ENCODE measurements at places on chromosomes 12 and 14.
A peak's percentile ranks its signal among the peaks of the same experiment; 100 is the strongest.

- peak; percentile 66 for DNase-seq
Measured at GRCh38 chr14:103522649-103523574, at the start of gene CKB. CKB (minus strand) TSS chr14:103522830; CDS start chr14:103522493, 337 bp downstream.

- DNase-seq = no peak
Measured at GRCh38 chr12:132144810-132145168, 532 bp downstream of the NOC4L start.

GRCh38 chr12:56086096-56086495 is 6.1 kb downstream of the ERBB3 start:
- no peak for DNase-seq

GRCh38 chr12:119089380-119090013 is 89.2 kb upstream of the HSPB8 start:
- DNase-seq = no peak

DNA sequence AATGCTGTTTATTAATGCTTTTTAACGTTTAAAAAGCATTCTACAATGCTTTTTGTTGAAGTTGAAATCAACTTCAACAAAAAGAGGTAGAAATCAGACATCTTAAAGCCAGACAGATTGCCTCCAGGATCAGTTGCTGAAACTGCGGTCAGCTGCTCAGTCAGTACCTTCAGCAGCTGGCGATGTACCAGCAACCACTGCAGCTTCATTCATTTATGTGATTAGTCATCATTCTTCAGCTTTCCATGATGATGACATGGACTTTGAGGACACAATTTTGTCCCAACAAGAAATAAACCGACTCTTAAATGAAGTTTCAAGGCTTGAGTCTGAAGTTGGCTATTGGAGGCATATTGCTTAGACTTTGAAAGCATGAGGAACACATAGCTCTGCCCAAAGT is 31.5 kb upstream of the NUAK1 start:
- DNase-seq = no peak

DNA sequence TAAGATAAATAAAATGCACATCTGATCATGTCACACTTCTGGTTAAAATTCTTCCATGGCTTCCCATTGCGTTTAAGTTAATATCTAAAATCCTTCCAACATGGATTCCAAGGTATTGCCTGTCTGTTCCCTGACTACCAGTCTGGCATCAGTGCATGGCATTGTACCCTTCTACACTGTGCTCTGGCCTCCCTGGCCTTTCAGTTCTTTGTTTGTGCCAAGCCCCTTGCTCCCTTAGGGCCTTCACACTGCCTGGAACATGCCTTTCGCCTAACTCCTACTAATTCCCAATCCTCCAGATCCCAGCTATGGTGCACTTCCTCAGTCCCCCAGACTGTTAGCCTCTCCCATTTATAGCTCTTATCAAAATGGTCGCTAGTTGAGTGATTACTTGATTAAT is 6.3 kb downstream of the CIPC start:
- DNase-seq = no peak

DNA sequence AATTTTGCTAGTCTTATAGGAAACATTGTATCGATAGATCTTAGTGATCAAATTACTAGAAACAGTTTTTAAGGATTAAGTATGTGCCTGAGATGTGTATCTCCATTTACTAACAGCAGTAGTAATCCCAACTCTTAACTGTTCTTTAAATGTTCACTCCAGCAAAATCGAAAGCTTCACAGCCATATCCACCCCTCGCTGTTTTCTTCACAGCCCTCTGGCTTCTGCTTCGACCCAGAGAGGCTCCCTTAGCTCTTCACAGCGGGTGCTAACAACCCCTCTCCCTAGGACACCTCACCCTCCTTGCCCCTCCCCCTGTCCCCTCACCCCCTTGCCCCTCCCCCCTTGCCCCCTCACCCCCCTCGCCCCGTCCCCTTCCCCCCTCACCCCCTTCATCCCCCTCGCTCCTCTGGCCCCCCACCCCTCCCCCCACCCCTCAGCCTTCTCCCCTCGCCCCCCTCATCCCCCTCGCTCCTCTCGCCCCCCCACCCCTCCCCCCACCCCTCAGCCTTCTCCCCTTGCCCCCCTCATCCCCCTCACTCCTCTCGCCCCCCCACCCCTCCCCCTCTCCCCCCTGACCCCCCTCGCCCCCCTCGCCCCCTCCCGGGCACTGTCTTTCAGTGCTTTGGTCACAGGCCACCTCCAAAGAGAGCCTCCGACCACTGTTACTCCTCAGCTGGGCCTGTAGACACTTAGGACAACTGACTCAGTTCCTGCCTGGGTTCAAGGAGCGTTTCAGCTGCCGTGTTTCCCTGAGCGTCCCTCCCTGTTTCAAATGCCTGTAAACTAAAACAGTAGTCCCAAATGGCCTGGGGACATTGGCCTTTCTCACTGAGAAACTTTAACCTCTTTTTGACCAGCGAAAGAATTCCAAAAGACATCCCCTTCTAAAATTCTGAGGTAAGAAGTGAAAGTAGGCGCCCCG is 46.0 kb upstream of the DYNC1H1 start:
- no peak for DNase-seq

GRCh38 chr12:123433615-123434014 is 2.9 kb downstream of the RILPL2 start:
- no peak for DNase-seq

All from GM10248 (cell line).